ENCODE measurements at places on chromosomes 16 and 17. TPM values are rescaled to one million over a fixed set of nuclear protein-coding genes. Genes with fewer than 3 reads are reported as not detected.

The MT1A gene
- total RNA-seq, result not detected

The NTN1 gene
- 163 TPM for total RNA-seq

The MRC2 gene
- total RNA-seq, result 46.7 TPM

The COPRS gene
- total RNA-seq, result 73.9 TPM

- no peaks in the 10 kb centered on the region for H3K27me3 ChIP-seq
- H3K27ac ChIP-seq, result no peak within 1 kb of the TSS
- DNase-seq, result no peak
- H3K4me3 ChIP-seq, result no peak within 1 kb of the TSS
- H3K4me1 ChIP-seq, result no peaks in the 10 kb centered on the region
Measured at GRCh38 chr17:8087075-8087951, at the start of gene ALOX12B. ALOX12B (minus strand) TSS chr17:8087716; CDS start chr17:8087442, 274 bp downstream.

- H3K4me3 ChIP-seq, result peak overlapping the region; percentile 52
- peak; percentile 63 for DNase-seq
- no peaks in the 10 kb centered on the region for H3K27me3 ChIP-seq
- H3K27ac ChIP-seq, result no peak overlapping the region
- H3K36me3 ChIP-seq, result no peaks in the 10 kb centered on the region
- no peaks in the 10 kb centered on the region for H3K4me1 ChIP-seq
Measured at GRCh38 chr17:21098934-21099689, 27.7 kb upstream of the DHRS7B start.

- no peak for DNase-seq
- H3K27me3 ChIP-seq, result no peaks in the 10 kb centered on the region
- no peak overlapping the region for H3K4me3 ChIP-seq
- H3K4me1 ChIP-seq, result no peaks in the 10 kb centered on the region
Measured at GRCh38 chr16:63323722-63324705, 1287.8 kb upstream of the CDH8 start.

DNA sequence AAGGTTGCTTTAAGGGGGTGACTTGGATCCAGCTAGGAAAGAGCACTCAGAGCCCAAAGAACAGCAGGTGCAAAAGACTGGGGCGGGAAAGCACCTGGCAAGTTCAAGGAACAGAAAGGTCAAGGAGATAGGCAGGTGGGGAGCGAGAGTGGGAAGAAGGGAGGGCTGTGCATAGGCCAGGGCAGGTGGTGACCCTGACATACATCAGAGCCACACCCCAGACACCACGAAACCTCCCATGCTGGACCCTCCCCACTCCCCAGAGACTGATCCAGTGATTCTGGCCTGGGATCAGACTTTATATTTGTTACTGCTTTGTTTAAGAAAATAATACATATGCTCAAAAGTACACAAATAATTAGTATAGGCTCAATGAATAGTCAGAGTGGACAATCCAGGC, 48.5 kb upstream of the RBFOX3 start:
- no peak overlapping the region for H3K4me3 ChIP-seq
- no peaks in the 10 kb centered on the region for H3K4me1 ChIP-seq
- no peak overlapping the region for H3K27ac ChIP-seq
- DNase-seq, result peak; percentile 26
- no peaks in the 10 kb centered on the region for H3K36me3 ChIP-seq

DNA sequence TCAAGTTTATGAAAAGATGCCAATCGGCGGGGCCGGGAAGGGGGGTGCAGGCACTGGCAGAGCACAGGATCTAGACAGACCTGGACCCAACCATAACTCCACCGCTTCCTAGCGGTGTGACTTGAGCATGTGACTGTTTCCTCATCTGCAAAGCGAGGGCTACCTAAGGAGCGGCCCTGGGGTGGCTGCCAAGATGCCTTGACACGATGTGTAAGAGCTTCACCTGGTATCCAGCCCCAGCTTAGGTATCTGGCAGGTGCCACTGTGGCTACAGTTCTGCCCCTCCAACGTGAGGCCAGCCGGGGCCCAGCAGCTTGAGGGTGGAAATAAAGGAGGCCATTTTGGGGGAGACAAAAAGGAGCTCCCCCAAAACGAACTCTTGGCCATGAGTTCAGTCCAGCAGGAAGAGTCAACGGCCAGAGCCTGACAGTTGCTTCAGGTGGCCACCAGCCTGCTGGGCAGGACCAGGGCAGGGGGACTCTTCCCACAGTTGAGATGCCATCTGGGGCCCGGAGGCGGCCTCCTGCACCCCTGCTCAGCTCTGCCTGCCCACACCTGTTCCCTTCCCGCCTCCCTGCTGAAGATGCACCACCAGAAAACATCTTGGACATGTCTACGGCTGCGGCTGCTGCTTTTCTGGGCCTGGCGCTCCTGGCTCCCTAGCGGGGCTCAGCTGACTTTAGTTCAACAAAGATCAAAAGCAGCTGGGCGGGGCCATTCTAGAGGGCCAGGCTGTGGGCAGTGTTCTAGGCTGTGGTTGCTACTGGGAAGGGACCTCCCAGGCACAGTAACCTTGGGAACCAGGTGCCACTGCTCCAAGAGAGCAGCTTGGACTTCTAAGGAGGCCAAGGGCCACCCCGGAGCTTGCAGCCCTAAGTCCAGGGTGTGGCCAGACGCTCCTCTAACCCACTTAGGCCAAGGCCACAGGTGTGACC, 3.4 kb upstream of the MTSS2 start:
- H3K36me3 ChIP-seq, result no peaks in the 10 kb centered on the region
- H3K27ac ChIP-seq, result peak overlapping the region; percentile 93
- H3K4me3 ChIP-seq, result no peak overlapping the region
- no peaks in the 10 kb centered on the region for H3K27me3 ChIP-seq

All from right atrium auricular region (tissue), 2 donors.